ENCODE measurements at places on chromosomes 12 and 14.

DNA sequence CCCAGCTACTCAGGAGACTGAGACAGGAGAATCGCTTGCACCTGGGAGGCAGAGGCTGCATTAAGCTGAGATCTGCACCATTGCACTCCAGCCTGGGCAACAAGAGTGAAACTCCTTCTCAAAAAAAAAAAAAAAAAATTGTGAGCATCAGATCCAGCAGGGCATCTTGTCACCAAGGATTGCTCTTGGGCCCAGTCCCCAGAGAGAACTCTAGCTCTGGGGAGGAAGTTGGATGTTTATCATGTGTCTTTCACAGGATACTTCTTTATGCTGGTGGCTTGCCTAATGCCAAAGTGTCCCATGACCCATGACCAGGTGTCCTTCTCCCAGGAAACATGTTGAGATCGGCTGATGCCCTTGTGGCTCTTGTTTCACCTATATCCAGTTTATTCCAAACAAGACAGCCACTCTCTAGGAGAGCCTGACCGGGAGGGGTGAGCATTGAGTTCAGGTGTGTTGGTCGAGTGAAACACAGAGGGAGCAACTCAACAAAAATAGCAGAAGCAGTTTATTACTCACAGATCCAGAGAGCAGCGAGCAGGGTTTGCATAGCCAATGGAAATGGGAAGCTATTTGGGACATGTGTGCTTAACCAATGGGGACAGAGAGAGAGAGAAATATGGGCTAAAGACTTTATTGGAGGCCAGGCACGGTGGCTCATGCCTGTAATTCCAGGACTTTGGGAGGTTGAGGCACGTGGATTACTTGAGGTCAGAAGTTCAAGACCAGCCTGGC is 6.6 kb upstream of the TCHP start:
- DNase-seq, result peak; percentile 11

DNA sequence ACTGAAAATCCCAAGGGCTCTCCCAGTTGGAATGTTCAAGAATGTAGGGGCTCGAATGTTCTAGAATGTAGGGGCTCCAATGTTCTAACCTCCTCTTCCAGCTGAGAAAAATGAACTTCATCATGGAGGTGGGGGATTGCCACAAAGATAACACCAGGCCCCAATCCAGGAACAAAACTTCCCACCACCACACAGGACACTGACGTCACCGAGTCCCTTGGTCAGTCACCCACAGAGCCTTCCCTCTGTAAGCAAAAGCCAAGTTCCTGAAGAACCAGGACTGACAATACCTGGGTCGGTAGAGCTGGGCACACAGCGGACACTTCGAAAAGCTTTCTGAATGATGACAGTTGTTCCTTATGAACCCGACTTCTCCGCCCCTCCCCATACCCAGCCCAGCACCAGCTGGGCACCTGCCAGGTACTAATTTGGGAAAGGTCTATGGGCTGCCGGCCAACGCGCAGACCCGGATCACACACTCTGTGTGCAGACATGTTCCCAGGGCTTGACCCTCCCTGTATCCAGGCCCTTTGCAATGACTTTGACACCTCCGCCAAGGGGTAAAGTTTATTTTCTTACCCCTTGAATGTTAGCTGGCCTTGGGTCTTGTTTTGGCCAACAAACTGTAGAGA is 18.9 kb downstream of the ITPK1 start:
- no peak for DNase-seq

GRCh38 chr12:58640314-58640713 is 280.0 kb downstream of the LRIG3 start:
- no peak for DNase-seq

GRCh38 chr12:66713984-66714383 is 35.1 kb upstream of the GRIP1 start:
- DNase-seq, result no peak

DNA sequence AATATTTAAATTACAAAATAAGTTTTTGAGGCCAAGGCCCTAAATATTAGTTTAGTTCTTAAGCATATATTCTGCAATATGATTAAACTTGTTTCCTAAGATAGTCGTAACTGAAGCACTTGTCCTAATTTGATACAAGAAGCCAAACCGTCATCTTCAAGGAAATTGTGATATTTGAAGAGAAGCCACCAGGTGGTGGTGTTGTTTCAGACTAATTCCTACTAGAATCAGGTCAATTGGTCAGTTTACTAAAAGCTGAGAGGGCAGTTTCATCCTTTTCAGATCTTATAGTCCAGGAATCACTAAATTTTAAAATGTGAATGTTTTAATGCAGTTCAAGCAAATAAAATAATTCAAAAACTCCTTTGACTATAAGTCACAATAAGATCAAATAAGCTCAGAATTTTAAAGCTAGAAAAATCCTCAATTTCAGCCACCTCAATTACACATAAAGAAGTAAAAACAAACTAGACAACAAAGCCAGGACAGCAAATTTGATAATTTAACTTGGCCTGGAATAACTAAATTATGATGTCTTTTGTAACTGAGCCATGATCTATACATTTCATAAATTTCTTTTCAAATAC is 7.1 kb upstream of the ARL1 start:
- DNase-seq, result peak; percentile 54
